Left hindlimb (tissue), 1 donor: ENCODE measurements at places on chromosomes 6 and 20.
A peak's percentile ranks its signal among the peaks of the same experiment; 100 is the strongest.

DNA sequence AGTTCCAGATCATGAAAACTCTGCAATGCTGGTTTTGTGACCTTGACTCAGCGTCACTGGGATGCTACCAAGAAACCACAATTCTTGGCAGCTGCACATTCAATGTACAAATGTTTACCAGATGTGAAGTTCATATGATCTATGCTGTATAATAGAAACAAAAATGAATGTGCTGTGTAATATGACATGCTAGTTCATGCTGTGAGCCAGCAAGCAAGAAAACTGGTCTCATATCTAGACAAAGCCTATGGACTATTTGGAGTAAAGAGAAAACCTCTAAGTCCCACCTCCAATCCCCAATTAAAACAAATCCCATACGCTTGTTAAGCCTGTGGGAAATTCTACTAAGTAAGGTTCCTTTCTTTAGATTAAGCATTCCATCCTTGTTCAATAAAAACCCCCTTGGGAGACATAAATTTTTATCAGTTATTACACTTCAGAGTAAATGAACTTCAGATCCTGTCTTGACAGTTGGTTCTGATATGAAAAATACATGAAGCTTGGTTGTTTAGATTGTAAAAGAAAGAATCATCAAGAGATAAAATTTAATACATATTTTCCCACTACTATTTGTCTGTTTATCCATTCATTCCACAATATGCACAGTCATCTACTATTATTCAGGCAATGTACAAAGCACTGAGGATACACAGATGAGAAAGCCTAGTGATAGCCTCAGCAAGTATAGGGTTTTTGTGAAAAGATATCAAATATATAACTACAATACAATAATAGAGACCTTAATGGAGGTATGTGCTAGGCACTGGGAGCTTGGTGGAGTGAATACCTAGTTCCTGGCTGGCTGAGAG is 20.1 kb downstream of the COL21A1 start:
- peak; percentile 74 for DNase-seq

GRCh38 chr6:1324936-1325335 is 13.0 kb downstream of the FOXQ1 start:
- DNase-seq = no peak

DNA sequence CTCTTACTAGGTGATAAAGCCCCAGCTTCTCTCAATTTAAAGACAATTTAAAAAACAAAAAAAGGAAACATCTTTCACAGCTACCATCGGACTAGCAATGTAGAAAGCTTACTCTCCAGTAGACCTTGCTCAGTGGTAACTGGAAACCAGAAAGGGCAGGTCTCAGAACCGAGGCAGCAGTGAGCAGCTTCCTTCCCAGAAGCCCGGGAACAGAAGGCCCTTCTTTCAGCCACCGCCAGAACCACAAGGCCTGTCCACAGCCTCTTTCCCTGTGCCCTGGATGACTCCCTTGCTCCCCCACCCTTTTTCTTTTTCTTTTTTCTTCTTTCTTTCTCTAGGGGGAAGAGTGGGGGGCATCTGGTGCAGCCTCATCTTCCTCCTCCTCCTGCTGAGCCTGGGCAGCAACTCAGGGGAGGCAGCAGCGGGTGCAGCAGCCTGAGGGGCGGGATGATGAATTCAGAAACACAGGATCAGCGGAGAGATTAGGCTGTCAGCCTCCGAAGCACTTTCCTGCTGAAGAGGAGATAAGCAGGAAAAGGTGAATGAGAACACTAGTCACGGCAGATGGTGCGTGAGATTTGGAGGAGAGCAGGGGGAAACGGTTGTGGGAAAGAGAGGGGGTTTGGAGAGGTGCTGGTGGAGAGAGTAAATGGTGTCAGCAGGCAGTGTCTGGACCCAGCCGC is 158.5 kb downstream of the ID4 start:
- DNase-seq = no peak

GRCh38 chr6:134529921-134530320 is 212.0 kb upstream of the SGK1 start:
- no peak for DNase-seq

GRCh38 chr6:129289442-129289841 is 406.5 kb downstream of the LAMA2 start:
- DNase-seq = no peak

GRCh38 chr6:35691027-35691824 is 2.5 kb upstream of the FKBP5 start:
- DNase-seq = peak; percentile 53

DNA sequence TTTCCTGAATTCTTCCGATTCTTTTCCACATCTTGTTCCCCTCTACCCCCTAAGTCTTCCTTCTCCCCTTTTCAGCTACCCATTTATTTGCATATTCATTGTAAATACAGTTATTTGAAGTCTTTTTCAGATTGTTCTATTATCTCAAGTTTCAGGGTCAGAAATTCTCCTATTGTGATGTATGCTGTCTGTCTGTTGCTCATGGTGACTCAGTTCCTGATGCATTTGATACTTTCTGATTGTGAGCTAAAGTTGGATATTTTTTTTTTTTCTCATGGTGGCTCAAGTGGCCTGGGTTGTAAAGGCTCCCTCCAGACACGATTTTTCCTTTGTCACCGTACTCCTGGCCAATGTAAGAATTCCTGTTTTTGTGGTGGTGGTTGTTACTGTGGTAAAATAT is 4.9 kb upstream of the PI16 start:
- DNase-seq = no peak

DNA sequence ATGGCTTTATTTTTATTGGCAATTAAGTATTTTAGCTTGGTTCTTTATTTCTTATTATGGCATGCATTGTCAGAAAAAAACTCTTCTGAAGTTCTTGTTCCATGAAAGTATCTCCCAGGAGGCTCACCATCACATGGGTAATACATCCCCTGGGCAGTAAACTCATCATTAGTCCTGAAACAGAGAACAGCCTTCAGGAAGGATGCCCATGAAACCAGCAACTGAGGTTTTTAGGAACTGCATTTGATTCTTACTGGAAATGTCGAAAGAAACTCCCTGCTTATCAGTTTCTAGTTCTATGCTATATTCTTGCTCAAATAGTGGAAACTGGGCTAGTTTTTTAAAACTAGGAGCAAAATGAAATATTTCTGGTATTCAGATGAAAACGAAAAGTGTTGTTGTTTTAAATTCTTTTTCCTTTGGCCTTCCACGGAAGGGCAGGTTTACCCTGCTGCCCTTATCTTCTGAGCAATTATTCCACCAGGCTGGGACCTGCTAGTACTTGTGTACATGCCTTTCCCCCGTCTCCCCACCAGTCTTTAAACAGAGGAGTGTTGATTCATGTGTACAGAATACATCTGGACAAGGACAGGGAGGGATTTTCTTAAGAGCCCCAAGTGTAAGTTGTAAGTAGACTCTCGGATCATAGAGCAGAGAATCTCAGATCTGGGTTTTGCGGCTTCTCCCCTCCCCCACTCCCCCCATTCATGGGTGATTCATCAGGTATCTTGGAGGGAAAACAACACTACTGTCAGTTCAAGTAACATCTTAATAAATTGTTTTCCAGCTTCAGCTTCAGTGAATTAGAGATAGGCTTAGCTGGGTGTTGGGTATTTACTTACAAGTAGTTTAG is 81.5 kb downstream of the RTN4IP1 start:
- no peak for DNase-seq

DNA sequence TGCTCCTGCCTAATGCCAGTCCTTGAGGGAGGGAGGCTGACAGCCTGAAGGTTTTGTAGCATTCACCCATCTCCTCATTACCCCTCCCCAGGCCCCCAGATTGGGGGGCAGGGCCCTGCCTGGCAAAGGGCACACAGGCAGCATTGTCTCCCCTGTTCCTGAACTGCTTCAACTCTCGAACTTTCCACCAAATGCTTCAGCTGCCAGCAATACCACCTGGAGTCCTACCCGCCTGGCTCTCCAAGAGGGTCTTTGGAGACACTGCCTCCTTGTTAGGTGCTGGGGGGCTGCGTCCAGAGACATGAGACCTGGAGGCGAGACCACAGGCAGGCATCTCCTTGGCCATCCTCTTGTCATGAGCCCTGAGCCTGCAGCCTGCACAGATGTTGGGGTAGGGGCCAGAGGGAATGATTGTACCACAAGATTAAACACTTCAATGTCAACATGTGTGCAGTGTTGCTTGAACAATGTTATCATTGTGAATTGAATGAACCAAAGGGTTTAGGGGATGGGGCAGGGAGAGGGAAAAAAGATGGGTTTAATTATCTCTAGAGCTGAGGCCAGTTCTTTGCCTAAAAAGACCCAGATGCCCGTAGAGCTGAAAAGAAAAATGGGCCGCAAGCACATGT is 25.0 kb downstream of the BMP7 start:
- no peak for DNase-seq
